ENCODE measurements at places on chromosomes 13 and 19.

- no peak overlapping the region for H3K27ac ChIP-seq
- H3K36me3 ChIP-seq = no peaks in the 10 kb centered on the region
- no peaks in the 10 kb centered on the region for H3K4me1 ChIP-seq
- H3K27me3 ChIP-seq = no peaks in the 10 kb centered on the region
- DNase-seq = no peak
Measured at GRCh38 chr13:66415444-66415843, 814.7 kb downstream of the PCDH9 start.

- no peak overlapping the region for H3K4me3 ChIP-seq
- no peak for DNase-seq
- no peak overlapping the region for H3K27ac ChIP-seq
- H3K4me1 ChIP-seq = peaks cover 9% of the 10 kb centered on the region
- H3K27me3 ChIP-seq = no peaks in the 10 kb centered on the region
- H3K36me3 ChIP-seq = no peaks in the 10 kb centered on the region
Measured at GRCh38 chr19:2261438-2262172, 5.4 kb upstream of the JSRP1 start.

DNA sequence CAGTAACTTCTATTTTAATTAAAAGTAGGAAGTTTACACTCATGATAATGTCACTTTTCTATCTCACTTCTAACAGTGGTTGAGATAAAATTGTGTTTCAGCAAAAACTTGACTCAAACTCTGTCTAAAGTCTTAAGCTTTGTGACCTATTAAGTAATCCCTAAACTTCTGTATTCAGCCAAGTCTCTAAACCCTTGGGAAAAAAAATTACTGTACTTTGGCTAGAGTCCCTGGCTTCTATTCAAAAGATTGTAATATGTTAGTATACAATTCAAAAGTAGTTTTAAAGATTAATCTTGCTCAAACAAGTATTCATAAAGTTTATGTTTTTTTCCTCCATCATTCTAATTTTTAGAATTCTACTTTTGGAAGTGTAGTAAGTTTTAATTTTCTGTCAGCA, 1248.8 kb downstream of the UQCRFS1 start:
- H3K27me3 ChIP-seq = no peaks in the 10 kb centered on the region
- H3K36me3 ChIP-seq = no peaks in the 10 kb centered on the region
- DNase-seq = no peak
- H3K4me1 ChIP-seq = no peaks in the 10 kb centered on the region
- H3K27ac ChIP-seq = no peak overlapping the region

DNA sequence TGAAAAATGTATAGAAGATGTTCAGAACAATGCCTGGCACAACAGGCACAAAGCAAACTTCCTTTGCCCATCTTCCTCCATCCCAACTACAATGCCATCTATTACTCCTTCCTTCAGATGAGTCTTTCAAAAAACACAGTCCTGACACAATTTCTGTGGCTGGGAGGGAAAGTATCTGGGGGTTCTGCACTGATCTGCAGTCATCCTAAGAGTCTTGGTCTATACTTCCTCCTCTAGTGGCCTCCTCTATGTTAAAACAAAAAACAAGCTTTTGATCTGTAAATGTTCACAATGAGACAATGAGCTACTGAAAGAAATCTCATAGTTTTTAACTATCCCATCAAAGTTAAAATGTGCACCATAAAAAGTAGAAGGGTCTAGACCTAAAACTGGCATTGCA, 44.8 kb downstream of the USP12 start:
- DNase-seq = no peak
- H3K4me3 ChIP-seq = no peak overlapping the region
- H3K27ac ChIP-seq = no peak overlapping the region

DNA sequence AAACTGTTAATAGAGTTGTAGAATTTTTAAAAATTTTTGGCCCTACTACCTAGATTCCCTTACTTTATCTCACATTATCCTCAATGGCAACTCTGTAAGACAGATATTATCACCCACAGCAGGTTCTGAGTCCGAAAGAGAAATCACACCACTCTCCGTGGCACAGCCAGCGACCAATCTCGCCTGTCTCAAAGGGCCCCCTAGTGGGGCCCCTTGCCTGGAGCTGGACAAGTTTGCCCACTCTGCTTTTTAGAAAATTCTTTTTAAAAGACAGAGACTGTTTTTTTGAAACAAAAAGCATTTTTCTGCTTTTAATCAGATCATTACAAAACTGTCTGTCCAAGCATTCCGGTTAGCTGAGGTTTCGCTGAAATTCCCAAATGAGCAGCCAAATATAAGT, 21.7 kb downstream of the PHF11 start:
- no peak for DNase-seq
- no peaks in the 10 kb centered on the region for H3K27me3 ChIP-seq
- no peak overlapping the region for H3K4me3 ChIP-seq
- H3K36me3 ChIP-seq = no peaks in the 10 kb centered on the region
